Stimulated activated naive CD4-positive, alpha-beta T cell treated with Interleukin-2 at 50 U/mL for 16 hours (primary cell): ENCODE measurements at places on chromosomes 12 and 14.
A peak's percentile ranks its signal among the peaks of the same experiment; 100 is the strongest.

- DNase-seq = peak; percentile 13
Measured at GRCh38 chr14:95774265-95775160, 60.6 kb upstream of the TCL1A start.

DNA sequence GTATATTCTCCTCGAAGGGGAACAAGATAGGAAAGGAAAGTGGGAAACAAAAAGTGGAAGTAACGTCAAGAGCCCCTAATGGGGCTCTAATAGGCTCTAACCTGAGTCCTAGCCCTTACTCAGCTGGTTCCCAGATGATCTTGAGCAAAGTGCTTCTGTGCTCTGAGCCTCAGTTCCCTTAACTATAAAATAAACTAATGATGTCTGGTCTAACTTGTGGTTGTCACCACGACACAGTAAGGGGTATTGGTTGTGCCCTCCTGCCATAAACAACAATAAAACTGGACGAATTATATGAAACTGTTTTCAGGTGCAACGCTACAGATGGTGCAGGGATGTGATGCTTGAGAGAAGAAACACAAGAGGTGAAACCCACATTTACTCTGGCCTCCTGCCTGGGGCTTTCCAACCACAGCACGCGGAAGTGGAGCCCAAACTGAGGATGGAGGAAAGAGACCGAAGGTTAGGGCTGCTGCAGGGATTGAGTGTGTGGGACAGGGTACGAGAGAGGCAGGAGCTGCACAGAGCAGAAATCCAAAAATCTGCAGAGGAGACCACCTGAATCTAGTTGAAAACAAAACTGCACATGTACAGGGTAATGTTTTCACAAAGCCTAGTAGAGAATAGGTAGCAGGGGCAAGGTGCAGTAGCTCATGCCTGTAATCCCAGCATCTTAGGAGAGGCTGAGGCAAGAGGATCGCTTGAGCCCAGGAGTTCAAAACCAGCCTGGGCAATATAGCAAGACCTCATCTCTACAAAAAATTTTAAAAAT, 45.6 kb upstream of the BCL2L14 start:
- DNase-seq = peak; percentile 42

GRCh38 chr12:3579446-3580093, 88.6 kb downstream of the PRMT8 start:
- no peak for DNase-seq

DNA sequence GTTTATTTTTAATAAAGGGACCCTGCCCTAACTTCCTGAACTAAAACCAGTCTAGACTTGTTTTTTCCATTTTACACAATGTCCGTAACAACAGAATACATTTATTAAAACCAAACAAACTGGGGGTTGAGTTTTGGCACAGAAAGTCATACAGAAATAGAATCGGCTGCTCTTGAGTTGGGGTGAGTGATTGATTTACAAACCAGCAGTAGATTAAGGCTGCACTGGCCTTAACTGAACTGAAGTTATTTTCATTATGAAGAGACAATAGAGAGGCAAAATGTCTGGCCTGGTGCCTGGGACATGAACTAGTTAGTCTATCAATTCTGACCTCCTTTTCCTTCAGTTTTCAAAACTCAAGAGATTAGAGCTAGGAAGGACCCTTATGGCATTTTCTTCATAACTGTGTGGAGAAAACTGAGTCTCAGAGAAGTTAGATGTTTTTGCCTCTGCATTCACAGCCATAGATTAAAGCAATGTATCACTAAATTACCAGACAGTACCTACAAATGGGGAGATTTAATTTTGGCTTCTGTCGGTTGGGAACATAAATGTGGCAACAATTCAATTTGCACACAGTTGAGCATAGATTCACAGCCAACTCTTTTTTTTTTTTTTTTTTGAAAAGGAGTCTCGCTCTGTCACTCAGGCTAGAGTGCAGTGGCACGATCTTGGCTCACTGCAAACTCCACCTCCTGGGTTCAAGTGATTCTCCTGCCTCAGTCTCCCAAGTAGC, 19.8 kb upstream of the MGP start:
- no peak for DNase-seq

GRCh38 chr12:47408171-47408871, 297.5 kb downstream of the RPAP3 start:
- no peak for DNase-seq

DNA sequence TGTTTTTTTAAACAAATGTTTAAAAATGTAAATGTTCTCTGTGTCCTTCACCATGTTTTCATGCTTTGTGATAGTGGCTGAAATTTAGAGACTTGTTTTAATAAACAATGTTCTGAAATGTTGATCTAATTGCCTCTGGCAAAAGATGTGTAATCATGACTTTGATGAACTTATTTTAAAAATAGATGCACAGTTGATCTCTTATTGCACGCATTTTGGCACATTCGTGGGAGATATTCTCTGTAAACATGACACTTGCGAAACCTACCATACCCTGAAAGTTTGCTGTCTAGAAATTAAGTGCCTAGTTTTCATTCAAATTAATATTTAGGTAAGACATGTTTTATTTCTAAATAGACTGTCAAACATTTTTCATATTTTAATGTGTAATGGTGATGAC, 119.7 kb upstream of the DNM1L start:
- DNase-seq = no peak

- DNase-seq = no peak
Measured at GRCh38 chr14:53473480-53473879, 320.4 kb upstream of the DDHD1 start.

DNA sequence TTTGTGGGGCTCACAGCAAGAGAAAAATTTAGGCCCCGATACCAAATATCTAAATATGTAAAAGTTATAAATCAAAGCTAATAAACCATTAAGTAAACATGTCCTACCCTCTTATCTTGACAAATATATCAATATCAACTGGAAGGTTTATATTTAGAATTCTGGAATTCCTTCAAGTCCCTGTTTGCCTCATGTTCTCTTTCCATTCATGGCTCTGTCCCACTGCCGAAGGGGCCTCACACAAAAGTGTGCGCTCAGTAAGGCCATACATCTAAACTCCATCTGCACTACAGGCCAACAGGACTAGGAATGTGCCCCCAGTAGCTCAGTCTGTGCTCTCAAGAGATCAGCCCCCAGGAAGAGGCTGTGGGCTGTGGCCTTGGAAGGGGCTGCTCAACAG, 10.6 kb upstream of the ATP5MC2 start:
- DNase-seq = no peak

GRCh38 chr14:65888677-65889076, 476.1 kb downstream of the FUT8 start:
- no peak for DNase-seq

- no peak for DNase-seq
Measured at GRCh38 chr12:71684081-71684480, 1.8 kb upstream of the TMEM19 start.
